ENCODE measurements at places on chromosomes 2 and 18. TPM values are rescaled to one million over a fixed set of nuclear protein-coding genes. Genes with fewer than 3 reads are reported as not detected.

DNA sequence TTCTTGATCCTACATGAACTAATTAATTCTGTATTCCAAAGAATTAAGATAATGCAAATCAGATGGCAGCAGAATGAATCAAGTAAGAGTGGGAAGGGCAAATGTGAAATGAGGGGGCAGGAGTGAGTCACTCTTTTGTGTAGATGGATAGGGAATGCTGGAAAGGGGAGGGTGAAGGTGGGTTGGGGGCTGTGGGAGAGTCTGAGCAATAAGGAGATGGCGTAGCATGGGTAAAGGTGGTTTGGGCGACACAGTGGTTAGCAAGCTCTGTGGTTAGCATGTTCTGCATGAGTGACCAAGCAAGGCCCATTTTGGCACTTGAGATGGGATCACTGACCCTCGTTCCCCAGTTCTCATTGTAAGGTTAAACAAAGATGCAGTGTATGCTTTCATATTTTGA lies 20.4 kb downstream of the GPD2 start:
- DNase-seq: no peak

DNA sequence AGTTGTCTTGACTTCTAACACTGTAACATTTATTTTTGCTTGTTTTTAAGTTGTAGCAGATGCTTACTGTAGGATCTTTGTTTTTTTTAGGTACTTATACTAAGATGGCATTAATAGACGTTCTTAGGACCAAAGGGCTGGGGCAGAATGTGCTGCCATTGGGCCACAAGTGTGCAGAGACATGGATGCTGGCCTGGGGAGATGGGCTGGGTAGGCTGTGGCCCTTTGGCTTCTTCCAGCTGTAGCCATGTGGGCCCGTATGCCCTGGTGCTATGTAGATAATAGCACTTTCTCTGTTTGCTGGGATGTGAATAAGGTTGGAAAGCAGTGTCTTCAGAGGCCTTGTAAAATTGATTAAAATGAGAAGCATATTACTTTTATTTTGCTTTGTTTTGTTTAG lies 18.8 kb downstream of the RAB31 start:
- no peak for DNase-seq

Gene DNAH7
- 2.9 TPM for total RNA-seq

Gene GLI2
- 3.8 TPM for total RNA-seq
